Uterine smooth muscle cell (primary cell): ENCODE measurements at places on chromosomes 2 and 18. TPM values are rescaled to one million over a fixed set of nuclear protein-coding genes. Genes with fewer than 3 reads are reported as not detected.

The SNX17 gene
- 149 and 170 TPM in 2 replicates for total RNA-seq

The CYP1B1 gene
- total RNA-seq: 2.7 and 4.0 TPM in 2 replicates

The CFAP221 gene
- 0.12 TPM in 1 of 2 replicates, not detected in the other for total RNA-seq

The CASP10 gene
- 4.5 and 6.1 TPM in 2 replicates for total RNA-seq

The ALK gene
- total RNA-seq: under 0.01 TPM in 1 of 2 replicates, not detected in the other

The RMDN2 gene
- total RNA-seq: 3.2 and 3.7 TPM in 2 replicates

The HAAO gene
- total RNA-seq: 0.25 and 0.44 TPM in 2 replicates

The FAM237A gene
- total RNA-seq: not detected in 2 replicates

The REG3G gene
- not detected in 2 replicates for total RNA-seq

The CTAGE1 gene
- total RNA-seq: not detected in 2 replicates

The TWIST2 gene
- total RNA-seq: 86.7 and 102 TPM in 2 replicates
